ENCODE measurements at places on chromosomes 11 and 22.

GRCh38 chr11:82733444-82734119 lies at the start of gene FAM181B:
Gene FAM181B, minus strand, starts transcription at chr11:82733864. Its CDS starts 135 bp downstream, at chr11:82733729.
- DNase-seq, result no peak

DNA sequence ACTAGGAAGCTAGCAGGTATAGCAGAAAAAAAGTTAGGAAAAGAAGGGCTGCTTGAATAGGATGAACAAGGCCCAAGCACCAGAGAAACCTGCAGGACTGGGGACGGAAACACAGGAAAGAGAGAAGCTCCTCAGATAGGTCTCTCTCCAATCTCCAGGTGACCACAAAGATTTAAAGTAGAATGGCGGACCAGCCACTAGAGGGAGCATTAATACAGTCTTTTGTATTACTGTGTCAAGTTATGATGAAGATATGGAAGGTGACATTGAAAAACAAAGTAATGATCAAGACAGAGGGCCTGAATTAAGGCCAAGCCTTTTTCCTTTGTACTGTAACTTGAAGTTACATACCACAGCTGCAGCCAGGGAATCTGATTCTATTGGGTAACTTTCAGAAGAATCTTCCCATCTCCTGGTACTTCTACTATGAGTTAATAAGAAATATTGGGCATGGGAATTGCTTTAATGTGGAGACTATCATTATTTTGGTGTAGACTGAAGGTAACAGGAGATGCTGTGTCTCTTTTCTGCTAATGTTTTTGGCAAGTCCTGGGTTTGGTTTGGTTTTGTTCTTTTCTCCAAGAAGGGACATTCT lies 33.8 kb downstream of the OR2AG2 start:
- DNase-seq, result peak; percentile 52

GRCh38 chr11:58596621-58597020 lies 17.8 kb downstream of the ZFP91 start:
- no peak for DNase-seq

GRCh38 chr11:126165311-126165720 lies 46.1 kb downstream of the RPUSD4 start:
- DNase-seq, result no peak

DNA sequence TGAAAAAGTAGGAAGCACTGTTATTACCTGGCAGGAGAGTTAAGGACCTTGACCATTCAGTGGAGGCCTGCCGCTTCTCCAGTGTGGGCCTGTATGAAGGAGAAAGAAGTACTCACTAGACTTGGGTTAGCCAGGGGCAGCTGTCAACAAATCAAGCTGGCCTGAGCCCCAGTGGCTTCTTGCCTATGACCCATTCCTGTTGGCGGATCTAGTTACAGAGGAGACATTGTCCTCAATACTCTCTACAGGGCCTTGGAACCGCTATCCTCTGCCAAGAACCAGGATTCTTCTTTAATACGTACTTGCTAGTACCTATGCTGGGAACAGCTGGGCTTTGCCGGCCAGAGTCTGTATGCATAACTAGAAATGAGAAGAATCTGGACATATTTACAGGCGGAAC lies 68.1 kb downstream of the ALX4 start:
- no peak for DNase-seq

GRCh38 chr11:87304412-87304811 lies 266.7 kb downstream of the TMEM135 start:
- DNase-seq, result no peak

DNA sequence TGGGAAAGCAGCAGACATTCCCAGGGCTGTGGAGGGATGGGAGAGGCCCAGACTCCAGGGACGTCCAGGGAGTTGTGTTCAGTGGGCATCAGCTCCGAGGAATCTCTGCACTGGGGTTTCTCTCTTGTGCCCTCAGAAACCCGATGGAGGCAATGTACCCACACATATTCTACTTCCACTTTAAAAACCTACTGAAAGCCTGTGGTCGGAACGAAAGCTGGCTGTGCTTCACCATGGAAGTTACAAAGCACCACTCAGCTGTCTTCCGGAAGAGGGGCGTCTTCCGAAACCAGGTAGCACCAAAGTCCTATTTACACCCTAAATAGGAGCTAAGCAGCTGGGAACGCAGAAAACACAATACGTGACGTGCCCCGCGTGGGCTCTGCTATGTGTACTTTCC lies 8.3 kb downstream of the APOBEC3D start:
- no peak for DNase-seq

GRCh38 chr11:15519124-15519791 lies 404.5 kb downstream of the INSC start:
- no peak for DNase-seq

DNA sequence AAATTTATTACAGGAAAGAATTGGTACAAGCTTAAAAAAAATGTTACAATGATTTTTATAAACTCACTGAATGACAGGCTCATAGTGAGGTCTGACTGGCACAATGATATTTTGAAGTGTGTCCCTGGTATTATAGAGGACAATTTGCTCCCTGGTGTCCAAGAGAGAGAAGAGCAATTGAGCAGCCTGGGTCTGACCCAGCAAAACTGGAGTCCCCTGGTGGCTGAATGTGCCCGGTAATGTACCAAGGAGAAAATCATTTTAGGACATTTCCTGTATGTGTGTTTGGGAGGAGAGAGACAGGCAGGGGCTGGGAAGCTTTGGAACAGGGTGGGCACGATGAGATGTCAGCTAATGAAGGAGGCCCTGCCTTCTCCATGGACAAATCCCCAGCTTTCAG lies 125.3 kb downstream of the APOL5 start:
- DNase-seq, result peak; percentile 31

DNA sequence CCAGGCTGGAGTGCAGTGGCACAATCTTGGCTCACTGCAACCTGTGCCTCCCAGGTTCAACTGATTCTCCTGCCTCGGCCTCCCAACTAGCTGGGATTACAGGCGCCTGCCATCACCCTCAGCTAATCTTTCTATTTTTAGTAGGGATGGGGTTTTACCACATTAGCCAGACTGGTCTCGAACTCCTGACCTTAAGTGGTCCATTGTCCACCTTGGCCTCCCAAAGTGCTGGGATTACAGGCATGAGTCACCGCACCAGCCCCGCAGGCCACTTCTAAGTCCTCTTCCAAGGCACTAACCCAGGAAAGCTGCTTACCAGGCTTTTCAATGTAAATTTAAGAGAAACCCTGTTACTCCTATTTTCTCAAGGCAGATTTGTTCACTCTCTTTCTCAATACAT lies 50.4 kb downstream of the DENND5A start:
- peak; percentile 54 for DNase-seq

DNA sequence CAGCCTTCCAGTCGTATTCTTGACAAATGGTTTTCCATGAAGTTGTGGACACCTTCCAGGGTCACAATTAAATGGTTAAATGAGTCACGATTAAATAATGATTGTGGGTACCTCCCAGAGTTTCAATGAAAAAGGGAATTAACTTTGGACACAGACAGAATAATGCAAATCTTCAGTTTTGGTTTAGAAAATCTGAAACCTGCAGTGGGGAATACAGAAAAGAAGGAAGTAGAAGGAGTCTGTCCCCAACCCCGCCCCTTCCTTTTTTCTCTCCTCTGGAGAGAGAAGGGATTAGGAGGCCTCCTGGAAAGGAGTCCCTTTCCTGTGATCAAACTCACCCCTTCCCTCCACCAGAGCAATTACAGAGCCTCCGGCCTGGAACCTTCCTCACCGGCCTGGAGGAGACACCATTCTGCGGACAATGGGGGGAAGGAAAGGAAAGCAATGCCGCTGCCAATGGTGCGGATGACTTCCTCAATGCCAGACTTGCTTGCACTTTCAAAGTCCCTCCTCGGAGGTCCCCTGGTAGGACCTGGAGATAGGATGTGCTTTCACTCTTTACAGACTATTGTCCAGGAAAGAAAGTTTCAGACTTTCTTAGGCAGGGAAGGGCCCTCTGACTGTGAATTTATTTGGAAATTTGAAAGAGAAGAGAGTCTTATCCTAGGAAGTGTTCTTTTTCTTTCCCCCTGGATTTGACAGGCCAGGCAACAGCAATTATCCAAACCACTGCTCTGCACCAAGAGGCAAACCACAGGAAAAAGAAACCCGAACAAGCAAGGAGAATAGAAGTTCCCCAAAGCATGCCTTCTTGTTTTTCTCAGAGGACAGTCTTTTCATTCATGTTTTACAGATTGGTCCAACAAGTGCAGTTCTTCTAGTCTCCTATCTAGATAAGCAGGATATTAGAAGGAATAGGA lies 86.8 kb downstream of the PTPRJ start:
- DNase-seq, result peak; percentile 45

DNA sequence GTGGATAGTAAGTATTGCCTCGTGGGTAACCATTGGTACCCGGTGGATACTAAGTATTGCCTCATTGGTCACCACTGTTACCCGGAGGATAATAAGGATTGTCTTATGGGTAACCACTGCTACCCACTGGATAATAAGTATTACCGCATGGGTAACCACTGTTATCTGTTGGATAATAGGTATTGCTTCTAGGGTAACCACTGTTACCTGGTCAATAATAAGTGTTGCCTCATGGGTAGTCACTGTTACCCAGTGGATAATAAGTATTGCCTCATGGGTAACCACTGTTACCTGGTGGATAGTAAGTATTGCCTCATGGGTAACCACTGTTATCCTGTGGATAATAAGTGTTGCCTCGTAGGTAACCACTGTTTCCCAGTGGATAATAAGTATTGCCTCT lies 22.6 kb upstream of the NXPE4 start:
- no peak for DNase-seq

DNA sequence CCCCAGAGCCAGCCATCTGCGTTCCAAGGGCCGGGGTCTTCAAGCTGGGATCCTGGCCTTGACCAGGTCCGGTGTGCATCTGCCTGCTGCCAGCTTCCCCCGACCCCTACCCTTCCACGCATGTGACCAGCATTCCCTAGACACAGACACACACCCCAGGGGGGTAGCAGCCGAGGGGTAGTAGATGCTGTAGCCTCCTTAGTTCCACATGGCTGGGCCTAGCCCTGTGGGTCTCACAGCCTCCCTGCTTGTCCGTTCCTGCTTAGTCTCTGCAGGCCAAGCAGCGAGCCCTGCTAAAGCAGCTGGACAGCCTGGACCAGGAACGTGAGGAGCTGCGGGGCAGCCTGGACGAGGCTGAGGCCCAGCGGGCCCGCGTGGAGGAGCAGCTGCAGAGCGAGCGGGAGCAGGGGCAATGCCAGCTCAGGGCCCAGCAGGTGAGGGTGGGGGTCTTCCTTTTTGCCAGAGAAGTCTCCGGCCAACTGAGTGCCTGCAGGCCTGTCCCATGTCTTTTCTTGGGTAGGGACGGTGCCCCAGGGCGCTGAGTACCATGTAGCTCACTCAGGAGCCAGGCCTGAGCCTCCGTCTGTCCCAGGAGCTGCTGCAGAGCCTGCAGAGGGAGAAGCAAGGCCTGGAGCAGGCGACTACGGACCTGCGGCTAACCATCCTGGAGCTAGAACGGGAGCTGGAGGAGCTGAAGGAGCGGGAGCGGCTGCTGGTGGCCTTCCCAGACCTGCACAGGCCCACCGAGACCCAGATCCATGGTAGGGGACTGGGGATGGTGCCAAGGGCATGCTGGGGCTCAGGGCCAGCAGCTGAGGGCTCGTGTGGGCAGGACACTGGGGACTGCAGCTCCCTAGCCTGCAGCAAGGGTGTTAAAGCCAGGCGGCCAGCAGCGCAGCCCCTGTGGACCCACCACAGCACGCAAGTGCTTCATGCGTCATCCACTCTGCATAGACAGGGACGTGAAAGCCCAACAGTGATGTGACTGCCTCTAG lies 13.6 kb downstream of the RNF215 start:
- no peak for DNase-seq

- no peak for DNase-seq
Observed at GRCh38 chr22:31747441-31747840, 2.5 kb downstream of the PRR14L start.

DNA sequence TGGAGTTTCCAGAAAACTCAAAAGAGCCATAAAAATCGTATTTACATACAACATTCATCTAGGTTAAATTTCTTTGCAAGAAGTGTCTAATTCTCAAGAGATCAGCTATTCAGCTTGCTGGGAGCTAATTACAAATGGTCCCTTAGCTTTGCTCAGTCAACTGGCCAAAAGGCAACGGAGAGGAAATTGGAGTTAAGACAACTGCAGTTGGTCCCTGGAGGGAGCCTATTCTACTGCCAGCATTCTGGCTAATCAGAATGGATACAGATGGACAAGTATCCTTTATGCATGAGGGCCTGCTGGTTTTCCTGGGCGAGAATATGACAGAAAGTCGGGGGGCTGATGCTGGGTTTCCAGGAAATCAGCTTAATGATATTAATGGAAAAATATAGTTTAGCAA lies 45.5 kb downstream of the KCNJ1 start:
- DNase-seq, result no peak

- no peak for DNase-seq
Observed at GRCh38 chr22:46219636-46220035, 30.5 kb downstream of the CDPF1 start.

GRCh38 chr11:58739725-58740430 lies 8.1 kb upstream of the GLYAT start:
- DNase-seq, result peak; percentile 48

DNA sequence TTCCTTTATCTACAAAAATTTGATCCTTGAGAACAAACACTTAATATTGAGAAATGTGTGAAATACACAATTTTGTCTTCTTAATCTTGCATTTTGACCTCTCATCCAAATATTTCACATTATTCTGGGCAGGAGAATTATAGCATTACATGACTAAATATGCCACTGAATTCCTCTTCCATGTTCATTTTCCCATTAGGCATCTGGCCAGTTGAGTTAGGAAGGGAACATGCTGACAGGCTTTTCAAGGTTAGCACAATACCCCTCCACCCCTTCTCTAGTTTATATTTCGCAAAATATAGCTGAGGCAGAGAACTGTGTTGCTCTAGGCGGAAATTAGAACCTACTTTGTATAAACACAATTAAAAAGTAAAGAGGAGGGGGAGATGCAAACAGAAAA lies 271.7 kb upstream of the ZC3H12C start:
- no peak for DNase-seq

GRCh38 chr22:27258616-27259172 lies 542.9 kb downstream of the MN1 start:
- no peak for DNase-seq

DNA sequence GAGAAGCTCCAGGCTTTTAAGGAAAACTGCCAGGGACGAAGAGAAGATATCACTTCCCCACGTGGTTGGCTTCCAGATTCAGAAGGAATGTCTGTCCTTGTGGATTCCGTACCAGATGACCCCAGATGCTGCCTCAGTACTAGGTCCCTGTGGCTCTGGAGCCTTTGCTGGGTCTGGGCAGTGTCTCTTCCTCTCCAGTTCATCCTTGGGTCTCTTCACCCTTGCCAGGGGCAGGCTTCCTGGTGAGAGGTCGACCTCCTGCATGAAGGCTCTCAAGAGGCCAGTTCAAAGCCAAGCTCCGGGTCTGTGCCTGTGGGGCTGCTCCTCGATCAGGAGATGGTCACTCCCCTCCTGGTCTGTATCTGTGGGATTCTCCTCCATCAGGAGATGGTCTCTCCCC lies 74.7 kb upstream of the B3GAT1 start:
- DNase-seq, result no peak

GRCh38 chr11:37721485-37721884 lies 1123.4 kb upstream of the RAG2 start:
- peak; percentile 42 for DNase-seq

DNA sequence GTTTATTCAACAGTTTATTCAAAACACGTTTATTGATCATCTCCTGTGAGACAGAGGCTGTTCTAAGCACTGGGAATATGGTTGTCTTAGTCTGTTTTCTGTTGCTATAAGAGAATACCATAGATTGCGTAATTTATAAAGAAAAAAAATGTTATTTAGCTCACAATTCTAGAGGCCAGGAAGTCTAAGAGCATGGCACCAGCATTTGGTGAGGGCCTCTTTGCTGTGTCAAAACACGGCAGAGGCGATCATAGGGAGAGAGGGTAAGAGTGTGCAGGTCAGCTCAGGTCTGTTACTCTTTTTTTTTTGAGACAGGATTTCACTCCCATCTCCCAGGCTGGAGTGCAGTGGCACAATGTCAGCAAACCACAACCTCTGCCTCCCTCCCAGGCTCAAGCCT lies 5.2 kb upstream of the IL17RA start:
- DNase-seq, result no peak

All from fibroblast of the aortic adventitia (primary cell).